RKO (cell line): ENCODE measurements at places on chromosomes 12 and 14.
A peak's percentile ranks its signal among the peaks of the same experiment; 100 is the strongest.

DNA sequence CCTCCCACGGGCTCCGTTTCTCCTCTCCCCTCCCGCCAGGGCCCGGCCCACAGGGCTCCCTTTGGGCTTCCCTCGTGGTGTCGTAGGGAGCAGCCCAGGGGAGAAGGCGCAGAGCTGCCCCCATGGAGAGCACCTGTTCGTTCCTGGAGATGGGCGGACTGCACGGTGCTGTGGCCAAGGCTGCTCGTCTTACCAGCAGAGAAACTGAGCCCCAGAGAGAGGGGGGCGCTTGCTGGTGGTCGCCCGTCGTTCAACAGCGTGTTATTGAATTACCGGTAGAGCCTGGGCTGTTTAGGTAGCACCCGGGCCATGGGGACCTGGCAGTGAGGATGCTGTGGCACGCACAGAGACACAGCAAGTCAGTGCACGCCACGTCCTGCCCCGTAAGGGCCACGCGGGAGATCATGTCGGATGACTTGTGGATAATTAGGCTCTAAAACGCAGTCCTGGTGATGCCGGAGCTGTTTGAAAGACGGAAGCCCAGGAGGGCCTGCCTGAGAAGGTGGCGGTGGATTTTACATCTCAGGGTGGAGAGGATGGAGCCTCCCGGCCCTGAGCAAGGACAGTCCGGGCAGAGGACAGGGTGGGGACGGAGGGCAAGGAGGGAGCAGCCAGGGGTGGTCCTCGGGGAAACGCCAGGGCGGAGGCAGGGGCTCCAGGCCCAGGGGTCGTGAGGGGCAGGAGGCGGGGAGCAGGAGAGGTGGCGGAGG is 134.4 kb downstream of the ADGRD1 start:
- no peak for DNase-seq

DNA sequence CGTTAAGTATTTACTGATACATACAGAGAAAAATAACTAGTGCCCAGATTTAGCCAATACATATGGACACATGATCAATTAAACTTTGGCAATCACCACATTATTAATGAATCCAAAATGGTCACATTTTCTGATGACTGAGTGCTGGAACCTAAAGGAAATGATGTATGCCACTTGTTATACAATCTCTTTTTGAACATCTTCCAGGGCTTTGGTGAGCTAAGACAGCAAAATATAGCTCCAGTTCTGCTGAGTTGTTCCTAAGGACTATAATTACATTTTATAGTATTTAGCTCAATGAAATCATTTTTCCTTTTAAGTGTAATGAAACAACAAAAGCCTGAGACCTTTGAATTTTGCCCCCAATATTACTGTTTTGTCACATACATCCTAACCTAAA is 329.1 kb upstream of the ATP2B1 start:
- no peak for DNase-seq

- DNase-seq, result no peak
These were observed 1190.7 kb upstream of the SEL1L start for GRCh38 chr14:82724316-82724715.

DNA sequence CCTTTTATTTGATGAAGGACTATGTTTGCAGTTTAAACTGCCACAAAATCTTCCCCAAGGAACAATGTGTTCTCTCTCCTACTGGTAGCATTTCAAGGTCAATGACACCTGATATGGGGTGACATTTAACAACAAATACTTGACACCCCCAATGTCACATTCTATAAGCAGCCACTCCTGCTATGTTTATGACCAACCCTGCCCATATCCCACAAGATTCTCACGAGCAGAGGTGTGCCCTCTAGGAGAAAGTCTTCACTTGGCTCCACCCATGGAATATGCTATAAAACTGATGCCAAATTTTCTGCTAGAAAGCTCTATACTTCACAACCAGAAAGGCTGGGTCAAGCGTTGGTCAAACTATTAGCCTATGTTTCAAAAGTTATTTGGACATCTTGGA is 105.6 kb upstream of the ARID2 start:
- no peak for DNase-seq

DNA sequence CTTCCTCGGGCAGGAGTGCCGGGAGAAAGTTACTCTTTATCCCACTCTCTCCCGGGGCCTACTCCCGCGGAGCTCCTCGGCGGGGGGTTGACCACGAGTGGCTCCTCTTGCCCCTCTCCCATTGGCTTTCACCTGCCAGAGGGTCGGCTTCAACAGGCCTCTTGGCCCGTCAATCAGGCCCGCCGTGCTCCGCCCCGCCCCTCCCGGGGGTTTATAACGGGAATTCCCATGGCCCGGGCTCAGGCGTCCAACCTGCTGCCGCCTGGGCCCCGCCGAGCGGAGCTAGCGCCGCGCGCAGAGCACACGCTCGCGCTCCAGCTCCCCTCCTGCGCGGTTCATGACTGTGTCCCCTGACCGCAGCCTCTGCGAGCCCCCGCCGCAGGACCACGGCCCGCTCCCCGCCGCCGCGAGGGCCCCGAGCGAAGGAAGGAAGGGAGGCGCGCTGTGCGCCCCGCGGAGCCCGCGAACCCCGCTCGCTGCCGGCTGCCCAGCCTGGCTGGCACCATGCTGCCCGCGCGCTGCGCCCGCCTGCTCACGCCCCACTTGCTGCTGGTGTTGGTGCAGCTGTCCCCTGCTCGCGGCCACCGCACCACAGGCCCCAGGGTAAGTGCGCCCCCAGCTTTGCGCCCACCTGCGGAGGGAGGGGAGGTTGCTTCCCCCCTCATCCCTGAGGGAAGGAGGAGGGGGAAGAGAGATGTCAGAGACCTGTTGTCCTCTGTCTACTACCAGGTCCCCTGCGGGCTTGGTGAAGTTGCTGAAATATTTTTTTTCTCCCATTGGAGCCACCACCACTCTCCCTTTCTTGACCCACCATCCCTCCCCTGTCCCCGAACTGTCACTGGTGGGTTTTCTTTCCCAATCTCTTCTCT is at the start of gene SMOC1:
SMOC1 (plus strand) TSS at position 242 of the 869 bp plus-strand sequence; CDS start at position 505, 263 bp downstream.
- DNase-seq, result no peak

GRCh38 chr14:91511043-91511383 is 903 bp upstream of the PPP4R3A start:
- peak; percentile 22 for DNase-seq

- no peak for DNase-seq
These were observed 301.1 kb upstream of the OR4E1 start for GRCh38 chr14:21974741-21975140.

DNA sequence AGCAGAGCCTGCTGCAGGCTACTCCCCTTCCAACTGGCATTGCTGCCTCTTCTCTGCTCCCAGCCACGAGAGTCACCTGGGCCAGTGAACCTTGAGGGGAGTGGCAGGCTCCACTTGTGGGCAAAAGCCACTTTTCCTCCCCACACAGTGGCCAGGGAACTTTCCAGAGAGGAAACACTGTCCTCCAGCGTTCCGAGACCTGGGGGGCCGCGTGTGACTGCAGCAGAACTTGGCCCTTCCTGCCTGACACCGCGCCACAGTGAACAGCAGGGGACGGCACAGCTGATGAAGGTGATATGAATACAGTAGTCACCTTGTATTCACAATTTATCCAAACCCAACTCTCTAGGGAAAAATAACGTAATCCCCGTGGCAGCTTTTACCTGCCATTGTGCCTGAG is 114.9 kb downstream of the PIWIL1 start:
- no peak for DNase-seq

GRCh38 chr12:63093711-63094110 is 57.3 kb downstream of the AVPR1A start:
- DNase-seq, result no peak

DNA sequence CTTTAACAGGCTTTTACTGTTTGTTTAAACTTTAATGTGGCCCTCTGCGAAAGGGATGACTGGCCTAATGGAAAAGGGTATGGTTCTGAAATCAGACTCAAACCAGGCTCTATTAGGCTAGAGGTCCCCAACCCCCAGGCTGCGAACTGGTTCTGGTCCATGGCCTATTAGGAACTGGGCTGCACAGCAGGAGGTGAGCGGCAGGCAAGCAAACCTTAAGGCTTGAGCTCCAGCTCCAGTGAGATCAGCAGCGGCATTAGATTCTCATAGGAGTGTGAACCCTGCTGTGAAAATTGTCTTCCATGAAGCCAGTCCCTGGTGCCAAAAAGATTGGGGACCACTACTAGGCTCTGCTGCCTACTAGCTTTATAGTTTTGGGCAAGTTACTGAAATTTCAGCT is 11.1 kb downstream of the GALNT4 start:
- no peak for DNase-seq

DNA sequence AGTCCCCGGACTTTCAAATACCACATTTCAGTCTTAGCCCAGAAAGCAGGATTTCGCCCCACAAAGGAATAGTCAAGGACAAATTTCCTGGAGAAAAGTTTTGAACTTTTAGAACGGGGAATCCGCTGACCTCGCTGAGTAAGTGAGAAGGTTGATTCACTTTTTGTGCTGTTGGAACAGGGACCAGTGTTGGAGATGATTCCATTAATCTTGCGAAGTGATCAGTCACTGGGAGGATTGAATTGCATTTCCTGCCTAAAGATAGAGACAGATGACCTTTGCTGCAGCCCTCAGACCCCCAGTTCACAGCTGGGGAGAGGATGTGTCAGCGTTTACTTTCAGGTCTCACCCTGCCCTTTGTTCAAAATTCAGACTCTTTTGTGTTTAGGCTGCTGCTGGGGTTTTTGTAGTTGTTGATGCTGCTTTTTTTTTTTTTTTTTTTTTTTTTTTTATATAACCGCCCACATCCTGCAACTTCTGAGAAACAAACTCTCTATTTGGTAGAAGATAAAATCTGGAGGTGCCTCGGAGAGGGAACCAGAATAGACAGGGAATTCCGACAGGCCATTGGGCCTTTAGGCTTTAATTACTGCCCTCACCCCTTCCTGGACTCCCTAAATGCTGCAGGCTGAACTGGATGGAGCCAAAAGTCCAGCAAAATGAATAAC is 9.8 kb upstream of the KDM2B start:
- DNase-seq, result peak; percentile 64

DNA sequence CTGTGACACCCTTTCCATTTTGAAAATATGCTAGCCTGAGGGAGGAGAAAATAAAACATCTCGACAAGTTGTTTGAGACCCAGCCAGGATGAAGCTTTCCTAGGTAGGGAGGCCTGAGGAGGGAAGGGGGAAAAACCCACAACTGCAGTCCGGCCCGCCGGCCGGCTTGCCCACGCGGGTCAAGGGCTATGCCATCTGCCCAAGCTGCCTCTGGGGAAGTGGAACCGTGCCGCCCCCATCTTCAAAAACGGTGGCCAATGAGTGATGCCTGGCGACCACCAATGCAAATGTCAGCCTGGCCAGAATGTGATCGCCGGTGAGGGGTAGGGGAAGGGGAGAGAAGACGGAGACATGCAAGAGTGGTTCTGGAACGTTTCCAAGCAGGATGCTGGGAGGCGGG is 263.5 kb upstream of the ALG10B start:
- DNase-seq, result no peak

- DNase-seq, result no peak
These were observed 29.4 kb downstream of the RBMS2 start for GRCh38 chr12:56551070-56551469.

GRCh38 chr12:114448618-114448933 is 42.6 kb upstream of the TBX5 start:
- DNase-seq, result no peak

- DNase-seq, result no peak
These were observed 60.2 kb upstream of the MDM1 start for GRCh38 chr12:68392376-68392775.

DNA sequence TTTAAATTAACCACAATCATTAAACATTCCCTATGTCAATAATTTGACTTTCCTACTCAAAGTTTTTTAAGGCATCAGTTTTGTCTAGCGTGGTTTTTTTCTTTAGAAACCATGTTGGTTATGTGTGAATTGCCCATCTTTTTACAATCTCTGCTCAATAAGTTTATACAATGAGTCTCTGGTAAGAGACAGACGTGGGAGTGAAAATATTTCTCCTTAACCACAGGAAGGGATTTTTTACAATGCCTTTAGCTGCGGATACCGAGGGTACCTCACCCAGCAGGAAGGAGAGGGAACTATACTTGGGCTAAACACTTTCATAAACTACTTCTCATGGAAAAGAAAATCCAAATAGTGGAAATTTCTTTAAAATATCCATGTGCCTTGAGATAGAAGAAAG is 191.4 kb upstream of the BCL2L14 start:
- DNase-seq, result no peak

DNA sequence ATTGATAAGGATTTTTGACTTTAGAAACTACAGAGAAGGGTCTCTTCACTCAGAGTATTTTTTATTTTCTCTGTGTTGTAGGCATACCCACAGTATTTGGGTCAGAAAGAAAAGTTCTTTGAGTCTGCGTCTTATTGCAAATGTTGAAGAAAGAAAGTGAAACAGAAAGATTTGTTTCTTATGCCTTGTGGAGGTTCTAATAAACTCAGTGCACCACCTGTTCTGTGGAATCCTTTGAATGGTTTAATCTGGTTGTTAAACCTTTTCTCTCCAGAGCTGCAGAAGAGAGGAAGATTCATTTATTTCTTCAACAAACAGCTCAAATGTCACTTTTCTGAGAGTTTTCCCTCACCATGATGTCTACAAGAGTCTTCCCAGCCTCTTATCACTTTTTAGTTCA is 146.6 kb upstream of the PLEKHG7 start:
- no peak for DNase-seq

DNA sequence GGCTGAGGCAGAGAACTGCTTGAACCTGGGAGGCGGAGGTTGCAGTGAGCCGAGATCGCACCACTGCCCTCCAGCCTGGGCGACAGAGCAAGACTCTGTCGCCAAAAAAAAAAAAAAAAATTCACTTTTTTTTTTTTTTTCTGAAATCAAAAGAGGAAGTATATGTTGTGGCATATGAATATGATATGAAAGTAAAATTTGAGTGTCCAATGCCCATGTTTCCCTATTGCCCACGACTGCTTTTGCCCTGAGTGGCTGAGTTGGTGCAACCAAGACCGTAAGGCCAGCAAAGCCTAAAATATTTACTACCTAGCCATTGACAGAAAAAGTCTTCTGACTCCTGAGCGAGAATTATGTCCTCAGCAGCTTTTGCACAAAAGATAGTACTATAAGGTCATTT is 101.7 kb upstream of the PARP11 start:
- no peak for DNase-seq

DNA sequence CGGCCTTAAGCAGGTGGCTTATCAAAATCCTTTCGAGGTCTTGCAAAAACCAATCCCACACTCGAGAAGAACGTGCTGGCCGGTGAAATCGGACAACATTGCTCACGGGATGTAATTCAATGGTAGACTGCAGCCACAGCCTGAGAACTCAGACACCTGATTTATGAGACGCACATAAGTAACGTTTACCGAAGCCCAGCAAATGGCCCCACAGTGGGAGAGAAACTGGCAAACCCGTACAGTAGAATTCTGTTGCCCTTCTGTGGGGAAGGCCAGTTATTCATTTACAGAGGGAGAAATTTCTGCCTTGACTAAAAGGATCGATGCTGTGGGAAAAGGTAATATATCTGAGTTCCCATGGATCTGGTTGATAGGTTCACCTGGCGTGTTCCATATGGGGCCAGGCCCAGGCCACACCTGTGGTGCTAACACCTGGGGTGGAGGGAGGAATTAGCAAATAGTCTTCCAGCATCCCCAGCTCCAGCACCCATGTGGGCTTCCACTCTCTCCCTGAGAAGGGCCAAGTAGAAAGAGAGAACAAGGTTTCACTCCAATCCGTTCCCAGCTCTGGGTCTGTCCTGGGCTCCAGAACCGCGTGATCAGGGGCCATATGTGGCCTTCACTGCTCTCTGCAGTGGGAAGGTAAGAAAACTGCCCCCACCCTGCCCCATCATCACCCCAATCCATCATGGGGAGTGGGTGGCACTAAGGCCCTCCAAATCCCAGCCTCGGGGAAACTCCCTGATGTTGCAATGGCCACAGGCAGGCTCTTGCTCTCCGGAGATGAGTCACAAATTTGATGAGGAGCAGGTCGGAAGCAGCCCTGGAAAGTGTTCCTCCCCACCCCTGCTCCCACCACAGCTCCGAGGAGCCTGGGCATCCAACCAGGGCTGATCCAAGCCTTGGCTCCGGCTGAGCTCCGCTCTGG is 12.7 kb downstream of the BDKRB1 start:
- DNase-seq, result no peak
